ENCODE measurements at places on chromosomes 11 and 22.

DNA sequence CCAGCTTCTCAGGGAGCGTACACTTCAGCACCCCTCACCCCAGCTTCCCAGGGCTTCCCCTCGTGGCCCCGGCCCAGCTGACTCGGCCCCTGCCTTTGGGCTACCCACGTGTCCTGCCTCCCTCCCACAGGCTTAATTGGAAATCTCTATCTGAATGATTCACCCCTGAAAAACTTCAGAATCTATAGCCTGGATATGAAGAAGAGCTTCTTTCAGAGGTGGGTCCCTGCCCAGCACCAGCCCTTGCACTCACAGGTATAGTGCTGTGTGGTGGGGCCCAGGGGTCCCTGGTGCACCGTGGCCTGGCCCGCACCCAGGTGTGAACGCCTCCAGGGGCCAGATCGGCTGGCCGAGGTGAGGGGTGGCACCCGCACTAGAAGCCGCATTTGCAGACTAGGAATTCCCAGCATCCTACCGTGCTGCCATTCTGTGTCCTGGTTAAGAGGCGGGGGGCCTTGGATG, 38.4 kb downstream of the B3GAT1 start:
- no peak for DNase-seq

GRCh38 chr11:126156814-126157213, 54.6 kb downstream of the RPUSD4 start:
- DNase-seq: no peak

- DNase-seq: no peak
Measured at GRCh38 chr11:45237711-45238315, 48.3 kb downstream of the SYT13 start.

- no peak for DNase-seq
Measured at GRCh38 chr11:41307296-41308080, 152.0 kb downstream of the LRRC4C start.

- no peak for DNase-seq
Measured at GRCh38 chr11:28400331-28401100, 292.3 kb downstream of the METTL15 start.

DNA sequence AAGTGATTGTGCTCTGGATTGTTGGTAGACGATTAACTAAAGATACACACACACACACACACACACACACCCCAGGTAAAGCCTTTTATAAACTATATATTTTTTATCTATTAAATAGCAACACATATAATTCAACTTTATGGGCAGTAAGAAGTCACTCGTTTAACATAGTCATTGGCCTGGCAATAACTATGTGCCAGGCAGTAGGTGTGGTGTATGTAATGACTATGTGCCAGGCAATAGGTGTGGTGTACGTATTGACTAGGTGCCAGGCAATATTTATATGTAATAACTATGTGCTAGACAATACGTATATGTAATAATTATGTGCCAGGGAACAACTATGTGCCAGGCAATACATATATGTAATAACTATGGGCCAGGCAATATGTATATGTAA, 40.0 kb upstream of the TENM4 start:
- DNase-seq: no peak

DNA sequence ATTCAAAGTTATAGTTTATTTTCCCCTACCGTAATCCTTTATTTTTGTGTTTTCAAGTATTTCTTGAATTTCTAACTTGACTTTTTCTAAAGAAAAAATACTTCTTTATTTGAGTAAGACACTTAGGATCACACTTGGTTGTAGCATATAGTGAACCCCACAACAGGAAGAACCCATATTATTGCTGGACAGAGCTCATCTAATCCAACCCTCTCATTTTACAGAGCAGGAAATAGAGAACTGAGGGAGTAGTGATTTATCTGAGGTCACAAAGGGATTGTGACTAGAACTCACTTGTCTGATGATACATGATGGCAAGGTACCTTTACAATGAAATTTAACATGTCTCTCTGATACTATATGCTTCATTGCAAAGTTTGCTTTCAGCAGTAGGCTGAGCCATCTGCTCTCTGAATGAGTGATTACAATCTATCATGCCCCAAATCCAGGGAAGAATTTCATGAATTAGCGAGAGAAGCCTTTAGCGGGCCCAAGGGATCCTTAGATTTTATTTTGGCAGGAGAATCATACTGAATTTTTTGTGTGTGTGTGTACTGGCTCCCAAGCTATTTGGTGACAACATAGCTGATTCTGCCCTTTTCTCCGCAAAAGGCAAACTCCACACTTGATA, 9.8 kb downstream of the SLC17A6 start:
- DNase-seq: no peak

DNA sequence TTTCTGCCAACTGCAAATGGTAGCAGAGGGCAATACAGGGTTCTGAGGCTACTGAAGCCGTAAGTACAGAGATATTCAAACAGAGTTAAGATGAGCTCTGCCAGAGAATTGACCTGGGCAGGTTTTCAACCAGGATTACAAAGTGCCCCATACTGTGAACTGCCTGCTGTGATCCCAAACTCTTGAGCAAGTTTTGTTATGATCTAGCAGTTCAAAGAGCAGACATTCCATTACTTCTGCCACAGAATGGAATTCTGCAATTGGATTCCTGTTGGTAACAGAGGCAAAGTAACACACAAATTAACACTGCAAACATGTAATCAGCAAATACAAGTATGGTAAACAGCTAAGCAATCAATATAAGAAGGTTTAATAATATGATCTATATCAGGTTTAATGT, 31.2 kb downstream of the ALG9 start:
- DNase-seq: no peak

DNA sequence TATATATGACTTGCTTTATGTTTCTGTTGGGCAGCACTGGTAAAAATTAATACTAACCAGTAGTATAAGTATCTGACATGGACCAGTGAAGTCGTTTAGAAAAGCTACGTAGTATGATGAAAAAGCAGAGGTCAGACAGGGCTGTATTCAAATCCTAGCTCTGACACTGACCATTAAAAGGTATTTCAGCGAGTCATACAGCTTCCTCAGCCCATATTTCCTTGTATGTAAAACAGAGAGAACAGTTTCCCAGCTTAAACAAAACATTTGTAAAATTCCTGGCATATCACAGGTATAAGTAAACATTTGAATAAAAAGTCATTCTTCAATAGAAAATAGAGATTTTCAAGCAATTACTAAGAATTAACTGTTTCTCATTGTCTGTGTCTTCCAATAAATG, 4.2 kb downstream of the NOX4 start:
- no peak for DNase-seq

DNA sequence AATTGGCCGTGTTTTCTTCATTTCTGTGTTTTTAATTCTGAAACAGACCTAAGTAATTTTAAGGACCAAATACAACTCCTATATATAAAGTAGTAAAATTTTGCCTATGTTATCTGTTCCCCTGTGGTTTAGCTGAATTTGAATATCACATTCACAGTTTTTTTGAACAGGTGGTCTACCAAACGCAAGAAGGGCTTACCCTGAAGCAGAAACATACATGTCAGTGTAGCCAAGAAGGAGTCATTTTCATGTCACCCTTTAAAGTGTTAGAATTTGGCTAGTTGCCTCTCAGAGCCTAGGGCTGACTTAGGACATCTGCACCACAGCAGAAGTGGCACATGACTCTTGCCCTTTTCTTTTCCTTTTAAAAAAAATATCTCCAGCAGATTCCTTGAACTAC, 34.3 kb downstream of the MYBPC3 start:
- DNase-seq: no peak

GRCh38 chr11:13954591-13954990, 7.9 kb upstream of the SPON1 start:
- no peak for DNase-seq

- no peak for DNase-seq
Measured at GRCh38 chr11:79314906-79315689, 125.7 kb downstream of the TENM4 start.

DNA sequence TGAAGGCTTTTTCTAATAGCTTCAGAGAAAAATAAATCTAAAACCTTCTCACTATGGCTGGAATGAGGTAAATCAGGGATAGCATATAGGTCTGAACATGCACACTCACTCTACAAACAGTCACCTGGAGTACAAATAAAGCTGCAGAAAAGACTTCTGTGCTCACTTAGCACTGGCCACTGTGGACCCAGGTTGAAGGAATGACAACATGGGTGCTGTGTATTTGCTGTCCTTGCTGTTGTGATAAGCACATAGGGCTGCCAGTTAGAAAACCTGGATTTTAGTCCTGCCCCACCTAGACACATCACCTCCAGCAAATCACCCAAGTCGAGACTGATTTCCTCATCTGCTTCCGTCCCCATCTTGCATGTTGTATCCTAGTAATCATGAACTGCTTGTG, 51.2 kb downstream of the FZD4 start:
- DNase-seq: no peak

DNA sequence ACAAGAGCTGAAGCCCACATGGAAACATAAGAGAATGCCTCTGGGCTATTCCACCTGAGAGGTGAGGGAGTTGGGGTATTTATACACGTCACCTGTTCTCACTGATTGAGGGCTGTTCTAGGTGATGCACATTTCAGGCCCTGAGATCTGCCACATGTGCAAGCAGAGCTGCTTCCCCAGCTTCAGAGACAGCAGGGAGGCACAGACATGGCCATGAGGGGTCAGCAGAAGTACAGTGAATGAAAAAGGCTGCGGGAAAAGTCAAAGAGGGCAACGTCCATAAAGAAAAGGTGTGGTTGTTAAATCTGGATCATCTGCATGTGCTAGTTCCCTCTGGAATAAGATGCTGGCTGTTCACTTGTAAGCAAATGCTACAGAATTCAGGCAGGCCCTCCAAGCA, 75.4 kb downstream of the GAB4 start:
- no peak for DNase-seq

- DNase-seq: no peak
Measured at GRCh38 chr11:130166457-130166784, 6.8 kb downstream of the ST14 start.

DNA sequence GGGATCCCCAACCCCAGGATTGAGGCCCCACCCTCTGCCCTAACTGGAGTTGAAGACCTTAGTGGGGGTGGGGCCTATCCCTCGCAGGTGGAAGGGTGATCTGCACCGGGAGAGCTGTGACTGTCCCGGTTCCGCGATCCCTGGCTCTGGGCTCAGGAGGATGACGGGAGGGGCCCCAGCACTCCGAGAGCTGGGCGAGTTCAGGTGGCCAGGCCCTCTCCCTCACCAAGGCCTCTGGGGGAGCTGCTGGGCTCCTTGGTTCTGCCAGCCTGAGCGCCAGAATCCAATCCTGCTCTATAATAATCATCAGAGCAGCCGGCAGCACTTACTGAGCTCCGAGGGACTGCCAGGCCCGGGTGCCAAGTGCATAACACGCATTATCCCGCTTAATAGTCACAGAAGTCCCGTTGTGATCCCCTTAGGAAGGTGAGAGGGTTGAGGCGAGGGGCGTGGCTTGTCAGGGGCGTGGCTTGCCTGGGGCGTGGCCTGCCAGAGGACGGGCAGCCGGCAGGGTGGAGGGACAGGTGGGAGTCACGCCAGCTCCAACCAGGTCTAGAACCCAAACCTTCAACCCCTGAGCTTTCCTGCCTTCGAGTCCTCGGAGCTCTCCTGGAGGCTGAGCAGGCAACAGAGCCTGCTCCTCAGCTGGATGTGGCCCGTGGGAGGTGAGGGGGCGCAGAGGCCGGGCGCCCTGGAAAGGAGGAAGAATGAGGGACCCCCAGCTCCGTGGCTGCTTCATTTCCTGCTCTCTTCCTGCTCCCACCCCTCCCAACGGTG, 7.3 kb upstream of the SYT7 start:
- peak; percentile 53 for DNase-seq

GRCh38 chr11:128957202-128957482, 14.5 kb upstream of the TP53AIP1 start:
- no peak for DNase-seq

DNA sequence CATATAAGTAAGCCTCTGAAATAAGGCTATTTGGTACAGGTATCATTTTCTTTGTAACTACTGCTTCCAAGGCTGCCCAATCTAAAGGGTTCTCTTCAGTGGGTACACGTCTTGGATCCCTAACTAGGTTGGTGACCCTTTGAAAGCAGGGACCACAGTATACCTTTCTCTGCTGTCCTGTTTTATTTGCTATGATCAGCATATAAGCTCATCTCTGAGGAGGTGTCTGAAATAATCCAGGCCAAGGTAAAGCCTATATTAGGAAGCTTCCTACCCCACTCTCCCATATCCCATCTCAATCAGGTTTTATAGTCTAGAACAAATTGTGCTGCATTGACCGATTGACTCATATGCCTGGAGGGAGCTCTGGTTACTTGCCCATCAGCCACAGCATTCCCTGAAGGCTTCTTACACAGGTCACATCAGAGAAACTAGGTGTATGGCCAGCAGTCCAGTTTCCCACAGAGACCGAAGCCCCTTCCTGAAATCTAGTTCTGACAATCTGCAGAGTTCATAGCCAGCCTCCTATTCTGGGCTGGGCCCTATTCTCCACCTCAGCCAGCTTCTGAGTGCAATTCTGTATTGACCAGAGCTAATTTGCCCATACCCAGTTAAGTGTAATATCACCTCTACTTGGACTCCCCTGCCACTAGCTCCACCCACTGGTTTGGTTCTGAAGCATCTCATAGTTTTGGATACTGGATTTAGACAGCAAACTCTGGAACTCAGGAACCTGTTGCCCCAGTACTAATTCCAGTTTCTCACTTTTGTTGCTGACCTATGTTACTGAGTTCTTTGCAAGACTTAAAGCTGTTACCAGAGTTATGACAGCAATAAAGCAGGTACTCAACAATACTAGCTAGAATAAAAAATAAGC, 62.1 kb upstream of the ARHGAP20 start:
- DNase-seq: no peak

GRCh38 chr22:39597236-39597869, 26.8 kb downstream of the CACNA1I start:
- DNase-seq: no peak

GRCh38 chr11:117600234-117600783, 196.7 kb downstream of the DSCAML1 start:
- no peak for DNase-seq

- DNase-seq: no peak
Measured at GRCh38 chr11:119942583-119943297, 195.2 kb downstream of the TRIM29 start.

DNA sequence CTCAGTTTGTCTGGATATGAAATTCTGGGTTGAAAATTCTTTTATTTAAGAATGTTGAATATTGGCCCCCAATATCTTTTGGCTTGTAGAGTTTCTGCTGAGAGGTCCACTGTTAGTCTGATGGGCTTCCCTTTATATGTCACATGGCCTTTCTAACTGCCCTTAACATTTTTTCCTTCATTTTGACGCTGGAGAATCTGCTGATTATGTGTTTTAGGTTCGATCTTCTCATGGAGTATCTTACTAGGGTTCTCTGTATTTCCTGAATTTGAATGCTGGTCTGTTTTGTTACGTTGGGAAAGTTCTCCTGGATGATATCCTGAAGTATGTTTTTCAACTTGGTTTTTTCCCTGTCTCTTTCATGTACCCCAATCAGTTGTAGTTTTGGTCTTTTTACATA, 22.8 kb downstream of the OR52A5 start:
- no peak for DNase-seq

DNA sequence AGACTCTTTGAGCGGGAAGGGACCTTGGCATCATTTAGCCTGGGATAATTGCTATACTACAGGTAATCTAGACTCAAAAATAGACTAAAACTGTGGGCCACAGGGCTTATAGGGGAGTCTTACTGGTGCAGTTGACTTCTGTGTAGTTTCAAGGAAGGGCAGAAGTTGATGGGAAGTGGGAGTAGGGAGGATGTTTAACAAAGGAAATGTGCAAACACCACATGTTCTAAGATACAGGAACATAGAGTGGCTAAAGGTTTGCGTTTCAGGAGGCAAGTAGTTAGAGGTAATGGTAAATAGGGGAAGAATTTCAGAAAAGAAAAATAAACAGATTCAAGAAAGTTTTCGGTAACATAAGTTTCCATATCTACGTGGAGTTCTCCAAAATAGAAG, 14.4 kb upstream of the SORL1 start:
- no peak for DNase-seq
